ENCODE measurements at places on chromosomes 3 and 15.

DNA sequence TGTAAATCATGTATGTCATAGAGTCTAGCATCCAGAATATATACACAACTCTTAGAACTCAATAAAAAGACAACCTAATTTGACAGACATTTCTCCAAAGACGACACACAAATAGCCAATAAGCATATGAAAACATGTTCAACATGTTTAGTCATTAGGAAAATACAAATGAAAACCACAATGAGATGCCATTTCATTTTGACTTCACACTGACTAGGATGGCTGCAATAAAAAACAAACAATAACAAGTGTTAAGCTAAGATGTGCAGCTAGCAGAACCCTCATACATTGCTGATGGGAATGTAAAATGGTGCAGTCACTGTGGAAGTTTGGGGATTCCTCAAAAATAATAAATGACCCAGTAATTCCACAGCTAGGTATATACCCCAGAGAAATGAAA, 16.4 kb downstream of the SPG11 start:
- no peak for DNase-seq

DNA sequence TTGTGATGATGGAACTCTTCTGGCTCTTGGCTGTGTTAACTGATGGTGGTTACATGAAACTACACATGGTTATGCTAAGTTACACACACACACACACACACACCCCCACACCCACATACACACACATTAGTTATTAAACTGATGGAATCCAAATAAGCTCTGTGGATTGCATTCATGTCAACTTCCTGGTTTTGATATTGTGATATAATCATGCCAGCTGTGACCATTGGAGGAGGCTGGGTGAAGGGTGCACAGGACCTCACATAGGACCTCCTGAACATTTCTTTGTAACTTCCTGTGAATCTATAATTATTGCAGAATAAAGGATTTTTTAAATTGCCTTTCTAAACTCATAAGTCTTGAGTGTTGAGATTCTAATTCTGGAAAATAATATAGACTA, 58.9 kb upstream of the LIMD1 start:
- no peak for DNase-seq

GRCh38 chr3:101926594-101927105, 77.3 kb downstream of the NFKBIZ start:
- DNase-seq: no peak

- no peak for DNase-seq
Measured at GRCh38 chr15:60905587-60905986, 323.5 kb downstream of the RORA start.

GRCh38 chr3:129554356-129555152, 11.6 kb downstream of the H1-8 start:
- no peak for DNase-seq

GRCh38 chr3:148202386-148202785, 495.3 kb upstream of the AGTR1 start:
- DNase-seq: no peak

Measured in GM19239 (cell line).